CD4-positive, alpha-beta T cell treated with Interleukin-4 for 4 hours (primary cell): ENCODE measurements at places on chromosomes 13 and 19.

DNA sequence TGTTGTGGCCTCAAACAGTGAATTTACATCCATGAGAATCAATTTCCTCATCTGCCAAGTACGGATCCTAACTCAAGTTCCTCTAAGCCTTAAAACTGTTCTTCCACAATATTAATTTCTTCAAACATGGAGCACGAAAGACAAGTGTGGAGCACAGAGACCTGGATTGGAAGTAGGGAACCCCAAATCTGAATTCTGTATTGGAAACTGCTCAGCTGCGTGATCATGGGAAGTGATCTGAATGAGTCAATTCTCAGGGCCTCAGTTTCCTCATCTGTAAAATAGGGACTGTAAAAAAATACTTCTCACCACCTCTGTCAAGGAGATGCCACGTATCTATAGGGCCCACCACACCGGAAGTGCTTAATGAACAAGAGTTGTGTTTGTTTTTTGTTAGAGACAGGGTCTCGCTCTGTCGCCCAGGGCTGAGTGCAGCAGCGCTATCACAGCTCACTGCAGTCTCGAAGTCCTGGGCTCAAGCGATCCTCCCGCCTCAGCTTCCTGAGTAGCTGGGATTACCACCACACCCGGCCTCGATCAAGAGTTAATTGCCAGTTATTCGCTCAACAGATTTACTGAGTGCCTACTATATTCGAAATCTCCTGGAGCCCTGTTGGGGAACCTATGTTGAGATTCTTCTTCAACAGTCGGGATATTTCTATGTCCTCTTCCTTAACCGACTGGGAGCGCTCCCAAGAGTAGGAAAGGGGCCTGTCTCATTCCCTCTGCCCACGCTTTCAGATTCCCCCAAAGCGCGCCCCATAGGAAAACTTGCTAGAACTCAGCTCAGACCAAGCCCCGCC, 1.6 kb downstream of the SERTAD3 start:
- no peak for DNase-seq

DNA sequence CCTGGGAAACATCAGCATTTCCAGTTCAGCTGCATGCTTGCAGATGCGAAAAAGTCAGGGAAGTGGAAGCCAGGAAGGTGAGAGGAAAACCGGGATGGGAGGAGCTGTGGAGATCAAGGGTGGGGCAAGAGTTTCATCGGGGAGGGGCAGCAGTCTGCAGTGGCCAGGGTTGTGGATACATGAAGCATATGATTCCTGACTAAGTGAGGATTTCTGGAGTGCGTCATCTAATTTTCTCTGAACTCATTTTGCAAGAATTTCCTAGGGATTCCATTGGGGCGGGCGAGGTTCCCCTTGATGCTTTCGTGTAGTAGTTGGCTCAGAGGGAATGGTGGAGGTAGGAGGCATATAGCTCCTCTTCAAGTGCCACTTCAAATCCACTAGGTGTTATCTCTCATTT, 344.1 kb upstream of the TMTC4 start:
- DNase-seq, result no peak

- no peak for DNase-seq
These were observed 3.4 kb downstream of the ZNF607 start for GRCh38 chr19:37716140-37716539.

DNA sequence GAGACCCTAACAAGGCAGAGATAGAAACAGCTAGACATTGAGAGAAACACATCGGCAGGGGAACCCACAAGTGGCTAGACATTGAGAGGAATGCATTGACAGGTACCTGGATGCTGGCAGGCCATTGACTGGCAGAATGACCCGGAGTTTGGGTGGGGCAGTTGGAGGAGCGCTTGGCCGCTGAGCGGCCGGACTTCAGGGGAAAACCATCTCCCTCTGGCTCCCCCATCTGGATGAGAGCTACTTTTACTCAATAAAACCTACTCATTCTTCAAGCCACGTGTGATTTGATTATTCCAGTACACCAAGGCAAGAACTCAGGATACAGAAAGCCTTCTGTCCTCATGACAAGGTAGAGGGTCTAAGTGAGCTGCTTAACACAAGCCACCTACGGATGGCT, 473.4 kb downstream of the SLITRK5 start:
- no peak for DNase-seq

GRCh38 chr13:48975101-48975855, 434 bp upstream of the FNDC3A start:
- peak; percentile 61 for DNase-seq

DNA sequence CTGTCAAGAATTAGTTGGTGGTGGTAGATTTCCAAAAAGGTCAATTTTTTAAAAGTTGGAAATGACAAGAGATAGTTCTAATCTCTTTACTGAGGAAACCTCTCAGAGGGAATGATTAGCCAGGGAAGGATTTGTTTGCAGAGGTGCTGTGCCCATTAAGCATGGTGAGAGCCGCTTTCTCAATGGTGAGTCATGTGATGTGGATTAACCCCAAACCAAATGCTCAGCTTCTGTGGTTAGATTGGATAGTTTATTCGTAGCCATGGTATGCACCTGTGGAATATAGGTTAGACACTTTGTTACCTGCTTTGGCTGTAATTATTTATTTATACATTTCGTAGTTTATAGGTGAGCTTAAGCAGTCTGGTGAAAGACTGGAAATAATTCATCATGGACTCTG, 7.1 kb downstream of the HNRNPM start:
- peak; percentile 47 for DNase-seq

GRCh38 chr19:48807590-48808308, 3.1 kb downstream of the BCAT2 start:
- DNase-seq, result no peak

GRCh38 chr19:16064209-16064889, 11.9 kb upstream of the TPM4 start:
- DNase-seq, result no peak

DNA sequence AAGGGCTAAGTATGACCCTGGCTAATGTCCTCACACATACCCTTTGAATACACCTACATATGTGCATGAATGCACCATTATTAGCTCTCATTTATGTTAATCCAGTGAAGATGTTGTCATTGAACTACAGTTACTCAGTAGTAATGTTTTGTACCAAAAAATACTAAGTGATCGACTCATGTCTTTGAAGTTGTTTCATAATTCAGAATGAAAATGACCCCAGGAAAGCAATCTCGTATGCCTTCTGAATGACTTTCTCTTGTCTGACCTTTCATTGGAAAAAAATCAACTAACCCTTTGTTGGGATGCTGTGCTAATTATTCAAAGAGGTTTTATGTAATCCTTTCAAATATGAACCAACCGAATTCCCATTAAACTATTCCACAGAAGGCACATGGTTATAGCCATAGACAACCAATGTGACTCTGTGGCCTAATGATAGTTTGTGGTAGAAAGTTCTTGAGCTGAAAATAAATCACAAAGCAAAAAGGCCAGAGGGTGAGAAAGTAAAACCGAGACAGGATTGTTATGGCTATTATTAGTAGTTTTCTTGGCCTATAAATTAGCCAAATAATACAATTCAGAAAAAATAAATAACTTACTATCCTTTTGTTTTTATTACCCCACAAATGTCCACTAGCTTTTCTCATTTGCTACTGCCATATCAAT, 86.8 kb upstream of the STARD13 start:
- no peak for DNase-seq

- DNase-seq, result no peak
These were observed 10.7 kb downstream of the NLRP8 start for GRCh38 chr19:55958356-55958755.

GRCh38 chr13:50389726-50390125, 374.5 kb downstream of the KCNRG start:
- no peak for DNase-seq

GRCh38 chr13:20340136-20340758, 108.1 kb upstream of the GJB6 start:
- no peak for DNase-seq

DNA sequence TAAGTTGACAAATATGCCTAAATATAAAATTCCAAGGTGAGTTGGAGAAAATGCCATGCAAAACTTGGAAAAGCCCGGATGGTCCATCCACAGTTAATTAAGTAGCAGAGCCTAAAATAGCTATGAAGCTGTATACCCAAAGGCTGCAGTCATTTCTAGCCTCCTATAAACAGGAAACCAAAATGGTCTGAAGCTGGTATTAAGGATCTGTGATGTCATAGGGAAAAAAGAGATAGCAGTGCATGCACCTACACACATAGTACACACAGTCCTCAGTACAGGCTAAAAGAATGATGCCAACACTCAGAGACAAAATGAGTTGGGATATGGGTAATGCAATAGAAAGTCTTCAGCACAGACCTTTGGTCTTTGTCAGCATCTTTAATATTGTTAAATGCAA, 736.9 kb downstream of the EFNB2 start:
- no peak for DNase-seq

DNA sequence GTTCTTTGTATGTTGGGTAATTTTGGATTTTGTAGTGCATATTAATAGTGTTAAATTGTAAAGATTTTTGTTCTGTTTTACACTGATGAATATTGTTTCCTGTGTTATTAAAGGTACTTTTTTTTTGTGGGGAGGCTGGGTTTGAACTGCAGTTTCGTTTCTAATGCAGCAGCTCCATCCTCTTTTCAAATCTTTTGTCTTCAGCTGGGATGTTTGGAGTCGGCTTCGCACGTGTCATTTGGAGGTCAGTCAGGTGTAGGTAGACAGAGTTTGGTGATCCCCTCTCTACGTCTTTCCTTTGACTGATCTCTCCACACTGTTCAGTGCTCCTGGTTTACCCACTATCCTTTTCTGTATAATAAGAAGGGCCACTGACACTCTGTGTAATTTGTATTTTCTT, 30.3 kb downstream of the TDRD3 start:
- peak; percentile 8 for DNase-seq

DNA sequence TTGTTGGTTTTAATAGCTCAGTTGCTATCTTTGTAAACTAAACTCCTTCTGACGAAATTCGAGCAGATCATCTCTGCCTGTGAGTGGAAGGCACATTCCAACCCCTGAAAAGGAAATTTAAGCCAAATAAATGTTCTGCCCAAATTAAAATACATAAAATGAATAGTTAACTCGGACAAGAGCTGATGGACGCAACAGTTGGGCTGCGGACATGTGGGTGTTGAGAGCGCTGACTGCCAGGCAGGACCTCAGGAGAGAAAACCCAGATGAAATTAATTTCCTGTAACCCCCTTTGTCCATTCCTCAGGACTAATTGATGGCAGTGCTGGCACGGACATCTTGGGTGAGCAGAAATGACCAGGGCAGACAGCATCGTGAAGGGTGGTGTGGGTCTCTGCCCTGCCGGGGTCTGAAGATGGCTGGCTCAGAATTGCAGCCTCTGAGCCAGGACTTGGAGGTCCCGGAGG, 86.5 kb downstream of the TSHZ3 start:
- DNase-seq, result no peak

GRCh38 chr13:48233046-48233888, at the start of gene ITM2B:
Gene ITM2B (plus strand): TSS chr13:48233206. CDS start chr13:48233361, 155 bp downstream.
- peak; percentile 65 for DNase-seq

DNA sequence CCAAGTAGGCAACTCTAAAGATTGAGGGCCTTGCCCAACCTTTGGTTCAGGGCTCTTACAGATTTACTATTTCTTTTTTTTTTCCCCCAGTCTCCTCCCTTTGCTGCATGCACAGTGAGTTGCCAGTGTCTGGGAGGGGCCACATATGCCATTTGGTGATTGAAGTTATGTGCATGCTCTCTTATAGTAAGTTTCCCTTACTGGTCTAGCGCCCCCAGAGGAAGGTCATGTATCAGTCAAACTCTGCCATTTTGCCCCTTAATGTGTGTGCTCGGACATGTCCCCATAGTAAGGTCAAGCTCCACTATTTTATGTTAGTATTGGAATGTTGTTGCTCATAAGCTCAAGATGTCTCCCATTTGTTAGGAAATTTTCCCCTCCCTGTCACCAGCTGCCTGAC, 1138.0 kb upstream of the SLC10A2 start:
- DNase-seq, result no peak

DNA sequence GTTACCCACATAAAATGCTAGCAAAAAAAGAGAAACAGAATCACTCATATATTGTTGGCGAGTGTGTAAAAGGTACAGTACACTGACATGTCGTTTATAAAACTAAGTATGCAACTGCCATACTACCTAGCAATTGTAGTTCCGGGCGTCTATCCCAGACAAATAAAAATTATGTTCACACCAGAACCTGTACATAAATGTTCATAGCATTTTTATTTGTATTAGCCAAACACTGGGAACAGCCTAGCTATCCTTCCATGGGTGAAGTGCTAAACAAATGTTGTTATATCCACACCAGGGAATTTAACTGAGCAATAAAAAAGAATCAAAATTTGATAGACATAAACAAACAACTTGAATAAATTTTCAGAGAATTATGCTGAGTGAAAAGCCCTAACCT, 28.9 kb upstream of the POSTN start:
- no peak for DNase-seq

DNA sequence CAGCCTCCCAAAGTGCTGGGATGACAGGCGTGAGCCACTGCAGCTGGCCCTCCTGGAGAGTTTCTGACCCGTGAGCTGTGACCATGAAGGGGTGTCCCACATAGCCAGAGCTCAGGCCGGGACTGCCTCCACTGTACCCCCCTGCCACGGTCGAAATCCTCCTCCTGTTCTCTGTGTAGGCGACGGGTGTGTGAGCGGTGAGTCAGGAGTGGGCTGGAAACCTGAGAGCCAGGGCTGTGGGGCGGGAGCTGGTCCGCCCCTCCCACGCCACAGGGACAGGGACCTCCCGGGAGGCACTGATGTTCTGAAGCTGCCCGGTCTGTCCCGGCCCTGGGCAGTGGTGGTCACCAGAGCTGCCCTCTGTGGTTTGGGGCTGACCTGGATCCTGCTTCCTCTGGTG, 3.9 kb downstream of the WDR18 start:
- no peak for DNase-seq

DNA sequence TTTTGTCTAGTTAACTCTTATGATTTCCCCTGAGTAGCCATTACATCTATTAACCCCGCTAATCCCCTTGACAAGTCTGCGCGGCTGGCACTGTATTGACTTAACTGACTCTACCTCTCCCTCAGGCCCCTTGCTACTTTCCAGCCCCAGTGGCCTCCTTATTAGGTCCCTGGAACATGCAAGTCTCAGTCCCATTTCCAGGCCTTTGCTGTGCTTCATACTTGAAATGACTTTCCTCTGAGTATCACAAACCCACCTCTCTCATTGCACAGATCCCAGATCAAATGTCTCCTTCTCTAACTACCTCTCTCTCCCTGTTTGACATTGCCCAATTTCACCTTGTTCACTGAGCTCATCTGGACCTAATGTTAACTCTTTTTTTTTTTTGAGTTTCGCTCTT, 13.2 kb downstream of the SPACA6 start:
- no peak for DNase-seq

GRCh38 chr19:11708457-11708856, 30.3 kb downstream of the ZNF823 start:
- no peak for DNase-seq
